ENCODE measurements at places on chromosomes 4 and X.

DNA sequence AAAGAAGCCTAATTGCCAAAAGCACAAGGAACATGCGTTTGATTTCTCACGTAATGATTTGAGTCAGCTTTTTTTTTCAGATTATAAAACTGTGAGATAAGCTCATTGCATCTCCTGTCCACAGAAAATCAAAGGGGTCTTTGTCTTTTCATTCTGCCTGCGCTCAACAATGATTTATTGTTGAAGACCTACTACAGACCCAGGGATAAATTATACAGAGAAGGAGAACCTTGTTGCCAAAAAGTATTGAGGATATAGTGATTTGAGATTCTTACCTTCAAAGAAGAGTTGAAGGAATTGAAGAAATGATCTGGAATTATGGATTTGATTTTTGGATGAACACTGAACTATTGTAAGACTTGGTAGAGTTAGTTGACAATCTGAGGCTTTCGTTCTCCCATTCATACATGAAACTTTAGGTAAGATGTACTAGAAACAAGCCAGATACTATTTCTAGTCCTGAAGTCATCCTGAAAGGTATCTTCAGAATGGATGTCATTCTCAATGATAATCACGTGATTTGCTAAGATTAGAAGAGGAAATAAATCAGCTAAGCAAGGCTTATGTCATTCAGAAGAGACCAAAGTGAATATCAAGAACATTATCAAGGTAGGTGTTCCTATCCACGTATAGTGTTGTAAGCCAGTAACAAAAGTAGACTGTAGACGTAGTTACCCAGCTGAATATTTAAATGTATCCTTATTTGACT, 71.1 kb upstream of the SCOC start:
- DNase-seq: no peak

DNA sequence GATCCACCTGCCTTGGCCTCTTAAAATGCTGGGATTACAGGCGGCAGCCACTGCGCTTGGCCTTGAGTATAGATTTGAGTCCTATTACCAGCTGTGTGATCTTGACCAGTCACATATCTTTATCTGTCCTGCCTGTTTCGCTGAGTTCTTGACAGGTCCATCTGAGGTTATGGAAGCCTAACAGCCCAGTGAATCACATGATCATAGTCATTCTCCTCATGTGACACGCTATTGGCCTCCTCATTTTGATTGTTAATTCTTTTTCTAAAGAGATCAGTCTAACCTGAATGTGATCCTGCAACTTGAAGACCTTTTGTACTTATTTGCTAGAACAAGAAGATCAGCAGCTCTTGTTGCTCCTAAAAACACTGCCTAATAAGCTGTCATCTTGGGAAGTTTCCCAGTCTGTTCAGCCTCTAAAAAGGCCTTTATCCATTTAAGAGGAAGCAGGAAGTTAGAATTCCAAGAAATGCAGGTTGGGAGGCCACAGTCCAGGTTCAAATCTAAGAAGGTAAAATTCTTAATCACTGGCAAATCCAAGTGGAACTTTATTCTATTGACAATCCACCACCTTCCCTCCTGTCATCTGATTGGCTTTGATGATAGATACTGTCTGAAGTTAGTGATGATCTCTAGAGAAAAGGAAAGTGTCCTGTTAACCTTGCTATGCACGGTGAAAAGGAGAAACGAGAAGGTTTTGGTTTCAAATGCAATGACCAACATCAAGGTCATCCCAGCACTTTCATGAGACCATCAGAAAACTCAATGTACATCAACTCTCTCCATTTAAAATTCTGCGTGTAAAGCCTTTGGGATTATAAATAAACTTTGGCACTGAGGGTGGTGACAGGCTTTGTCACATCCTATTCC, 86.9 kb downstream of the CHRNA9 start:
- no peak for DNase-seq

- no peak for DNase-seq
Observed at GRCh38 chr4:138438608-138439007, 196.5 kb upstream of the SLC7A11 start.

DNA sequence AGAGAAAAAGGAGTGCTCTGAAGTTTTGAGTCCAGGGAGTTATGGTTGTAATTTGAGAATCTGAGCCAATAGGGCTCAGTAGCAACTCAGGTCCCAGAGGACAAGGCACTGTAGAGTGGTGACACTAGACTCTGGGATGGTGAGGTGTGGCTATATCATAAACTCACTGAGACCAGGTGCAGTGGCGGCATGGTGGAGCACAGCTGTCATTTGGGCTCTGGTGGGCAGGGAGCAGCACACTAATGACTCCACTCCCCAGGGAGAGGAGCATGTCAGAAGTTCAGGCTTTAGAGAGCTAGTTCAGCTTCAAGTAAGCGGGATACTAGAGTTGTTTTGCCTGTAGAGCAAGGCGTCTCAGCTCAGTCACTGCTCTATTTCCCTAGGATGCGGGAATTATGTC, 165.4 kb upstream of the USP38 start:
- no peak for DNase-seq

GRCh38 chr4:75514949-75515612, 808 bp downstream of the THAP6 start:
- no peak for DNase-seq

DNA sequence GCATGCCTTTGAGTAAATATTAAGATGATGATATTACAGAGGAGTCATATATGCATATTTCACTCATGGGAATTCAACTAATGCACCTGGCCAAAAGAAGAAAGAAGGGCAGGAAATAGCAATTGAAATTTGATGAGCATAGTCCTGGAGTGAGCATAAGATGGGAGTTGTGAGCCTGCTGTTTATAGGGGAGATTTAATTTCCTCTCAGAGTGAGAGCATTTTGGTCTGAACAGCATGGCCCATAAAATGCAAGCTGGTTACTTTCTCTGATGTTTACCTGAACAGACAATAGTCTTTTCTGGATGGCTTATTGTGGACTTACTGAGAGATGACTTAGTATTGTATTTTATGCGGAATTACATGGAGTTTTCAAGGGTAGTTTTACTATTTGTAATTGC, 53.6 kb downstream of the FHIP1A start:
- no peak for DNase-seq

DNA sequence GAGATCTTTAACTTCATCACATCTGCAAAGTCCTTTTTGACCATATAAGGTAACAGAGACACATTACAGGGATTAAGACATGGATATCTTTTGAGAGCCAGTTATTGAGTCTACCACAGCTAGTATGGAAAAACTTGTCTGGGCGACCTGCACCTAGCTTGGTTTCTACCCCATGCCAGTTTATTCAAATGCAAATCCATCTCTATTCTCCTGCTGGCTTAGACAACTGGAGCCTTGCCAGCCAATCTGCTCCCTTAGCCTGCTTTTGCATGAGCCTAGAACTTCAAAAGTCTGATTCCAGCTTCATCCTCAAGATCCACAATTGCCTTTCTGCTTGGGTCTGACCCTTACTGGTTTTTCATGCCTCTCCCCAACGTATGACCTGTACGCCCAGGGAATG, 212.0 kb upstream of the AFF2 start:
- no peak for DNase-seq

DNA sequence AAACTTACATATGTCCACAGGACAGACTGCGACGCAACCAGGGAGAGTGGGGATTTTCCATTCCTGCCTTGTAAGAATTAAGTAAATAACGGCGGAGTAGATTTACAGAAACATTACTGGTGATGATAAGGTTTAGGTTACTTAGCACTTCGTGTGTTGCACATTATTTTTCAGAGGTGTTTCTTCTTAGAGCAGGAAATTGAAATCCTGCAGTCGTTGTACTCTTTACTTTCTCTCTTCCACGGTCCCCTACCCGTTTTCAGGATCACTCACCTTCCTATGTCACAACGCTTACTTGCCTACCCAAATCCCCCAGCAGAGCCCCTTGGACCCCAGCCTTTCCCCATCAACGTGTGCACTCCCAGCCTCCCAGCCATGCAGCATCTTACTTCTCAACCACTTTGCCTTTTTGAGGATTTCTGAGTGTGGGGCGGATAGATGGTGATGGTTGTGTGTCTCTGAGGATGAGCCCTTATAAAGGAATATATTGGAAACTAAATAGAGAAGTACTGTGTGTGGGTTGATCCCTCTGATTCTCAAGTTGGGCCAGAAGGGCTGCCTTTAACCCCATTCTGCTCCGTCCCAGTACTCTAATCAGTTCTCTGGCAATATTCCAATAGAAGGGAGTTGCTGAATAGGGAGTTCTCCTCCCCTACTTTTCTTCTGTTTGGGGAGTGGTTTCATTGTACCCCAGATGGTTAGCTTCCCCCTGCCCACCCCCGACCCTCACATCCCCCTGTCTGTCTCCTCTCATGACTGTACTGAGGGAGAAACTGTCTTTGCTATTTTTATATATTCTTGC, 1.6 kb downstream of the MID2 start:
- no peak for DNase-seq

- no peak for DNase-seq
Observed at GRCh38 chrX:137227151-137227550, 193.4 kb upstream of the GPR101 start.

- no peak for DNase-seq
Observed at GRCh38 chr4:185358514-185358913, 37.2 kb downstream of the LRP2BP start.

GRCh38 chrX:104255465-104255864, 732 bp upstream of the ESX1 start:
- no peak for DNase-seq

DNA sequence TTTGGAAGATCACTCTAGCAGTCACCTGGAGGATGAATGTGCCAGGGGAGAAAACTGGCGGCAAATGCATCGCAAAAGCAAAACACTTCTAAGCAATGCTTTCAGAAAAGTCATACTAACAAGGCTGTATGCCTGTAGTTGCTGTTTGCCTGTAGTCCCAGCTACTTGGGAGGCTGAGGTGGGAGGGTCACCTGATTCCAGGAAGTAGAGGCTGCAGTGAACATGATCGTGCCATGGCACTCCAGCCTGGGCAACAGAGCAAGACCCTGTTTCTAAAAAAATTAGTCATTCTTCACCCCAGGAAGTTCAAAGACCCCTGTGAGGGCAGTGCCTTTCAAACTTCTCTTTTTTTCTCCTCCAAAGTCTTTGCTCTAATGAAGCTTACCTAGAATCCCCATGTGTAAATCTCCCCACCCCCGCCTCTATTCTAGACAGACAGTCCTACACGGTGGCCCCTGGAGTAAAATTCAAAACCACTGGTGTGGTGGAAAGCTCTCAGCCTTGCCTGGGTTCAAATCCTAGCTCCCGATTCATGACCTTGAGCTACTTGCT, 5.5 kb downstream of the SOWAHD start:
- DNase-seq: no peak

- no peak for DNase-seq
Observed at GRCh38 chr4:158856852-158857251, 88.0 kb downstream of the FNIP2 start.

- DNase-seq: no peak
Observed at GRCh38 chr4:65202165-65202852, 468.0 kb downstream of the EPHA5 start.
